Calu3 (cell line): ENCODE measurements at places on chromosomes 11 and 22. TPM values are rescaled to one million over a fixed set of nuclear protein-coding genes. Genes with fewer than 3 reads are reported as not detected.

Gene NXPE4
- not detected in 2 replicates for total RNA-seq

DNA sequence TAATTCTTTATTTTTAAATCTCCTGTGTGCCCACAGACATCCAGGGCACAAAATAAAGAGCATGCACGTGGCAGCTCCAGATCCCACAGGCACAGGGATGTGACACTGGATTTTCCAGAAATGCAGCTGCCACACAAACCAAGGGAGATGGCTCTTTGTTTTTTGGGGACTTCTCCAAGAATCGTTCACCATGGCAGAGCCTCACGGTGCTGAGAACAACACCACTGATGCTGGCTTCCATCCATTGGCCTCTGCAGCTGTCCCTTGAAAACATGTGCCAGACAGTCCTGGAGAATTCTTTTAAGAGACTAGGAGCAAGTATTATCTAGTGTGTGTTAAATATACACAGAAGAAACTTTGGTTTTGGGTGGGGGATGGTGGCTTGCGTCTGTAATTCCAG lies 108.4 kb upstream of the SLC22A12 start:
- no peaks in the 10 kb centered on the region for H3K4me1 ChIP-seq
- DNase-seq: no peak
- no peaks in the 10 kb centered on the region for H3K36me3 ChIP-seq
- H3K27ac ChIP-seq: no peak overlapping the region
- H3K27me3 ChIP-seq: peaks cover 75% of the 10 kb centered on the region
- H3K4me3 ChIP-seq: no peak overlapping the region

GRCh38 chr22:29937940-29938693 lies 55.1 kb downstream of the MTMR3 start:
- no peak for DNase-seq
- H3K4me3 ChIP-seq: no peak overlapping the region
- no peaks in the 10 kb centered on the region for H3K4me1 ChIP-seq
- H3K27ac ChIP-seq: no peak overlapping the region

DNA sequence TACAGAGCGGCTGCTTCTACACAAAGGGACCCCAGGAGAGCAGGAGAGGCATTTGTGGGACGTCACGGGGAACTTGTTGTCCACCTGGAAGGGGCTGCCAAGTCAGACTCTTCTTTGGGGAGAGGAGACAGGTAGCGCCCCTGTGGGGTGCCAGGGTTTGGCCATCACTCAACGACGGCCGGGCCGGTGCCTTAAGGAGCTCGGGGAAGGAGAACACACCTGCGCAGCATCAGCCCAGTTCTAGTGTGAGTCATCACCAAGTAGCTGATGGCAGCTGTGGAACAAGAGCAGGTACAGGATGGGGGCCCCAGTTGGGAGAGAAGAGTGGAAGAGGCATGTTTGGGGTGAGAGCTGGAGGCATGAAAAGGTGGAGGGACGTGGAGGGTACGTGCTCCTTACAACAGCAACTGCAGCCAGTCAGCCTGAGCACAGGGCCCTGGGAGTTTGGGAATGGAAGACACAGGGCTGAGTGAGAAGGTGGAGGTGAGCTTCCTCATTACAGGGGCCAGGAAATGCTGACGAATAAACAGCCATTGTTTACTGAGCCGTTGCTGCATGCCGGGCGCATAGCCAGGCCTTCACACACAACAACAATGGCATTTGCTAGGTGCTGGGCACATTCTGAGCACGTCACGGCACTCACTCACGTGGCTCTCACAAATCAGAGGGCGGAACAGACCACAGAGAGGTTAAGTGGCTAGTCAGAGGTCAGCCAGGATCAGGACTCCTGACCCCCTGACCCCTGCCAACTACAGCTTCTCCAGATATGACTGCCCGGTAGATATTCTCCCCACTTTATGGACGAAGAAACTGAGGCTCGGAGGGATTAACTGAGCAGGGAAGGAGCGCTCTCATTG lies 29.1 kb upstream of the TP53I11 start:
- peak; percentile 87 for DNase-seq
- no peaks in the 10 kb centered on the region for H3K4me1 ChIP-seq
- H3K27me3 ChIP-seq: no peaks in the 10 kb centered on the region
- no peak overlapping the region for H3K27ac ChIP-seq
- H3K36me3 ChIP-seq: peaks cover 16% of the 10 kb centered on the region

DNA sequence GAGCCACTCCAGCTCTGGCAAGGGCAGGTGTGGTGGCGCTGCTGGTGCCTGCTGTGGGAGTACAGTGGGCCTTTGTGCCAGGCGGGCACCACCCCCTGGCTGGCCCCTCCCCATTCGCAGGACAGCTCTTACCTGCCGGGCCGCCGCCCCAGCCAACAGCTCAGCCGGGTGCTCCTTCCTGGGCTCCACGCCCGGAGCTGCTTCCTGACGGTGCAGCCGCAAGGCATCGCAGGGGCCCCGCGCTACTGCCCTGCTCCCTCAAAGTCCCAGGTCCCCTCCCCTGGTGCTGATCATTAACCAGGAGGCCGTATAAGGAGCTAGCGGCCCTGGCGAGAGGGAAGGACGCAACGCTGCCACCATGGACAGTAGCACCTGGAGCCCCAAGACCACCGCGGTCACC lies at the start of gene SLC5A1:
TSS of gene SLC5A1 (plus strand) at position 338 of the 400 bp plus-strand sequence. CDS start at position 359, 21 bp downstream.
- H3K4me3 ChIP-seq: peak within 1 kb of the TSS; percentile 35
- peak within 1 kb of the TSS; percentile 54 for H3K27ac ChIP-seq

GRCh38 chr22:29156507-29156906 lies 49.2 kb upstream of the EMID1 start:
- peaks cover 6% of the 10 kb centered on the region for H3K4me1 ChIP-seq
- no peak overlapping the region for H3K27ac ChIP-seq
- peaks cover 43% of the 10 kb centered on the region for H3K27me3 ChIP-seq
- no peak for DNase-seq
- H3K36me3 ChIP-seq: no peaks in the 10 kb centered on the region
- no peak overlapping the region for H3K4me3 ChIP-seq

DNA sequence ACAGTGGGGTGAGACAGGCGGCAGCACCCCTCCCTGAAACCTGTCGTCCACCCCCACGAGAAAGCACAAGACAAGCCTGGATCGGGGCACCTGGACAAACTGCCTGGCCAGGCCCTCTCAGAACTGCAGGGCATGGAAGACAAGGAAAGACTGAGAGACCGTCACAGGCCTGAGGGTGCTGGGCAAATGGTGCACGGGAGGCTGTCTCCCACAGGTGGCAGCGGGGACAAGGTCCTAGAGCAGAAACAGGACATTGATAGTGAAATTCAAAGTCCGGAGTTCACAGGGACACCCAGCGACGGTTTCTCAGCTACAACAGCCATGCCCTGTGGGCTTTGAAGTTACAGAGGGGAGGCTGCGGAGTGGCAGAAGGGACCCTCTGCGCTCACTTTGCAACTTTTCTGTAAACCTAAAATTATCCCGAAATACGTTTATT lies 20.6 kb downstream of the DRD4 start:
- peaks cover 52% of the 10 kb centered on the region for H3K36me3 ChIP-seq
- H3K27ac ChIP-seq: no peak overlapping the region
- no peak for DNase-seq
- peaks cover 13% of the 10 kb centered on the region for H3K4me1 ChIP-seq
- H3K4me3 ChIP-seq: no peak overlapping the region

DNA sequence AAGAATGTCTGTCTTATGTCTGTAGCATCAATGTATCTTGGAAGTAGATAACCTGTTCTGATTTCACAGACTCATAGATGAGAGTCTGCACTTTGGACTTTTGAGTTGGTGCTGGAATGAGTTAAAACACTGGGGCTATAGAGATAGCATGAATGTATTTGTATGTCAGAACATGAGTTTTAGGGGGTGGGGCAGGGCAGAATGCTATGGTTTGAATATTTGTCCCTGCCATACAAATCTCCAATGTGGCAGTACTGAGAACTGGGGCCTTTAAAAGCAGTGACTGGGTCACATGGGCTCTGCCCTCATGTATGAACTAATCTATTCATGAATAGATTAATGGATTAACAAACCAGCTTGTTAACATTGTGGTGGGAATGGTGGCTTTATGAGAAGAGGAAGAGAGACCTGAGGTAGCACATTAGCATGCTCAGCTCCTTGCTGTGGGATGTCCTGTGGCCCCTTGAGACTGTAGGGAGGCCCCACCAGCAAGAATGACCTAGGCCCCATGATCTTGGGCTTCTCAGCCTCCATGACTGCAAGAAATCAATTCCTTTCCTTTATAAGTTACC lies 15.5 kb upstream of the OR52K1 start:
- H3K36me3 ChIP-seq: no peaks in the 10 kb centered on the region
- H3K4me3 ChIP-seq: no peak overlapping the region
- DNase-seq: no peak

- no peaks in the 10 kb centered on the region for H3K36me3 ChIP-seq
- H3K27me3 ChIP-seq: peaks cover 69% of the 10 kb centered on the region
- no peaks in the 10 kb centered on the region for H3K4me1 ChIP-seq
- H3K27ac ChIP-seq: no peak overlapping the region
- DNase-seq: no peak
- H3K4me3 ChIP-seq: no peak overlapping the region
These were observed 104.3 kb upstream of the TBCEL start for GRCh38 chr11:120919566-120919965.

DNA sequence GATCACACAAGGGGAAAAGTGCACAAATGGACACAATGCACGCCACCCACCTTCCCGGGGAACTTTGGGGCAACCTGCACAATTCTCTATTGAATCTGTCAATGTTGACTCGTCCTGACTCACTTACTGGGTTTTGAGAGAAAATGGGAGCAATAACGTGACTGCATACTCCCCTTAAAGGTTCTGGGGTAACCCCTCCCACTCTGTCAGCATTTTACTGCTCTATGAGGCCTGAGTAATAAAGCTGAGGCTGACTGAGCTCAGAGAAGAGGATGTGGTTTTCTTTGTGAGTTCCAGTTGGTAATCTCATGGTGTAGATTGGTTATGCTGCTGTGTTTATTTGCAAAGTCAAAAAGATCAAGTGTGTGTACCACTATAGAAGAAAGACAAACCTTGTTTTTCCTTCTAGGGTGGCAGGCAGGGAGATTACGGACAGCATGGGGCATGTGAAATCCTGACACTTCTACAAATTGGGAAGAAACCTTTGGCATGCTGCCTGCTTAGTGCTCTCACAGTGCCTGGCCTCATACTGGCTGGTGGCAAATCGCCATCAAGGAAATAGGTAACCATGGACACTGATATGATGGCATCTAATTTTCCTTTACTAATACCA lies 16.1 kb upstream of the APOA1 start:
- H3K27me3 ChIP-seq: no peaks in the 10 kb centered on the region
- H3K36me3 ChIP-seq: no peaks in the 10 kb centered on the region
- peaks cover 8% of the 10 kb centered on the region for H3K4me1 ChIP-seq
- peak; percentile 38 for DNase-seq
- no peak overlapping the region for H3K27ac ChIP-seq

DNA sequence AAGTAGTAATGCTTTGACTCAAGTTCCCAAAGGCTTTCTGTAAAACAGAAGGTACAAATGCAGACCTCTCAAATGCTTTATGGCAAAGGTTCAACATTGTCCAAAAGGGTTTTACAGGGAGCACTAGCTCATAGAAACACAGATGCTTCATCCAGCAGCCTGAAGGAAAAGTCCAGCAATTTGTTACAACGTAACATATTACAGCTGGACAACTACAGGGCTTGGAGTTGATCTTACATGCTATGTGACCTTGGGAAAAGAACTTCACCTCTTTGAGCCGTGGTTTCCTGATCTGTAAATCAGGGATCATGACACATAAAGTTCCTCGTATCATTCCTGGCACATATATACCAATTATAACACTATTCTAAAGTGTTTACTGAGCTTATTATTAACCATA lies 84.9 kb downstream of the DDIAS start:
- H3K27ac ChIP-seq: no peak overlapping the region
- H3K27me3 ChIP-seq: no peaks in the 10 kb centered on the region
- DNase-seq: no peak
- H3K36me3 ChIP-seq: no peaks in the 10 kb centered on the region
- H3K4me3 ChIP-seq: no peak overlapping the region

DNA sequence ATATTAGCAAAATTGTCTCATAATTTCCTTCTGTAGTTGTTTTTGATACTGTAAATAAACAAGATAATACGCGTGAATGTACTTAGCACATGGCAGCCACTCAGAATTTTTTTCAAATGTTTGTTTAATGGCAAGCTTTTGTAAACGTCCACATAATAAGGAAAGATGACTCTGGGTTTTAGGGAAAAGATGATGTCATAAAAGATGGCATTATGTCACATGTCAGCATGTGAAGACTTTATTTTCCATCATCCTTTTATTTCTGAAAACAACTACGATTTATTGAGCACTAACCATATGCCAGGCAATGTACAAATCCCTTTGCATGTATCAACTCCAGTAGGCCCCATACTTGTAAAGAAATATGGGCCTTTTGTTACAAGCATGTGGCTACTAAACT lies 139.9 kb downstream of the C11orf91 start:
- H3K27ac ChIP-seq: no peak overlapping the region
- no peaks in the 10 kb centered on the region for H3K36me3 ChIP-seq
- H3K4me1 ChIP-seq: peaks cover 7% of the 10 kb centered on the region

DNA sequence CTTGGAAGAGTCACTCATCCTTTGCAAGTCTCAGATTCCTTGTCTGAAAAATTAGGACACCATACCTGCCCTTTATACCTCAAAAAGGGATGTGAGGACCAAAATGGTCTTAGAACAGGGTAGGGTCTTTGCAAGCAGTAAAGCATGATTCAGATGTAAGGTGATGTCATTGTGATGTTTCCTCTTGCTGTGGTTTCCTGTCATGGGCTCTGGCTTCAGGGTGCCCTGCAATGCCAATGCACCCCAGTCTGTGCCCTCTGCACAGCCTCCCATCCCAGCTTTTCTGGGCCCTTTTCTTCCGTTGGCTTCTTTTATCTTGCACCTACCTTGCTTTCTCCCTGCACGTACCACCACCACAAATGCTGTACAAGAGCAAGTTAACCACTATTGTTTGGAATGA lies 87.8 kb upstream of the NNMT start:
- peaks cover 25% of the 10 kb centered on the region for H3K4me1 ChIP-seq
- peaks cover 2% of the 10 kb centered on the region for H3K27me3 ChIP-seq
- DNase-seq: no peak
- no peaks in the 10 kb centered on the region for H3K36me3 ChIP-seq
- H3K4me3 ChIP-seq: no peak overlapping the region
- no peak overlapping the region for H3K27ac ChIP-seq

DNA sequence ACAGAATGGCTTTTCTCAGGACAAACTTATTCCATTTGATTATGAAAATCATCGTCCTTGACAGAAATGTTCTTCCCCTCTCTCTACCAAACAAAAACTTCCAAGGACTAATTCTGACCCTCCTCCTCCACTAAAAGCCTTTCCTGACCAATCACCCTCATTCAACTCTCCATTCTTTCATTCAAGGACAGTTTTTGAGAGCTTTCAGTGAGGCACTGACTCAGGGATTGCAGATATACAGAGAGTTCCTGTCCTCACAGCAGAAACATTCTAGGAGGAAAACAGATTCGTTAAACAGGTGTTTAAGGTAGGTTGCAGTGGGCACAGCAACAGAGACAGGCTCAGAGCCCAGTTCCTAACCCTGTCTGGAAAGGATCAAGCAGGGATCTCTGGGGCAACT lies 41.5 kb downstream of the OR4D9 start:
- no peak overlapping the region for H3K27ac ChIP-seq
- peaks cover 8% of the 10 kb centered on the region for H3K27me3 ChIP-seq
- peaks cover 40% of the 10 kb centered on the region for H3K4me1 ChIP-seq
- H3K4me3 ChIP-seq: no peak overlapping the region
- no peak for DNase-seq
- peaks cover 46% of the 10 kb centered on the region for H3K36me3 ChIP-seq

GRCh38 chr11:41256041-41256440 lies 203.4 kb downstream of the LRRC4C start:
- no peaks in the 10 kb centered on the region for H3K4me1 ChIP-seq
- no peaks in the 10 kb centered on the region for H3K36me3 ChIP-seq
- no peaks in the 10 kb centered on the region for H3K27me3 ChIP-seq
- H3K27ac ChIP-seq: no peak overlapping the region
- no peak overlapping the region for H3K4me3 ChIP-seq
- DNase-seq: no peak

GRCh38 chr11:125446279-125446678 lies 49.8 kb downstream of the FEZ1 start:
- H3K36me3 ChIP-seq: no peaks in the 10 kb centered on the region
- peaks cover 11% of the 10 kb centered on the region for H3K4me1 ChIP-seq
- no peak overlapping the region for H3K27ac ChIP-seq
- DNase-seq: no peak
- no peak overlapping the region for H3K4me3 ChIP-seq
